SJSA1 (cell line): ENCODE measurements at places on chromosomes 16 and 17. TPM values are rescaled to one million over a fixed set of nuclear protein-coding genes. Genes with fewer than 3 reads are reported as not detected.

SLC38A8 gene
- not detected in 2 replicates for total RNA-seq

TBC1D3C gene
- 0.13 TPM in 1 of 2 replicates, not detected in the other for total RNA-seq

GOSR2 gene
- total RNA-seq: 55.4 and 71.9 TPM in 2 replicates

ATP2C2 gene
- not detected in 2 replicates for total RNA-seq

KRT31 gene
- total RNA-seq: not detected in 2 replicates

SLC6A4 gene
- total RNA-seq: not detected in 2 replicates

TPPP3 gene
- not detected in 2 replicates for total RNA-seq

NTN3 gene
- 0.24 TPM in 1 of 2 replicates, not detected in the other for total RNA-seq

- DNase-seq: no peak
- H3K4me1 ChIP-seq: no peaks in the 10 kb centered on the region
- no peaks in the 10 kb centered on the region for H3K36me3 ChIP-seq
- no peak overlapping the region for H3K27ac ChIP-seq
Observed at GRCh38 chr16:80380514-80380913, 160.3 kb upstream of the DYNLRB2 start.

- no peak overlapping the region for H3K4me3 ChIP-seq
- H3K27me3 ChIP-seq: no peaks in the 10 kb centered on the region
- no peaks in the 10 kb centered on the region for H3K36me3 ChIP-seq
- peaks cover 6% of the 10 kb centered on the region; the same call in 1 of the 2 replicates for H3K4me1 ChIP-seq
- no peak for DNase-seq
- no peak overlapping the region for H3K27ac ChIP-seq
Observed at GRCh38 chr16:57634171-57634570, 5.7 kb downstream of the ADGRG1 start.

GRCh38 chr17:28228109-28228840 is 90.7 kb upstream of the TMEM97 start:
- H3K27me3 ChIP-seq: no peaks in the 10 kb centered on the region
- H3K36me3 ChIP-seq: no peaks in the 10 kb centered on the region
- H3K4me3 ChIP-seq: peak overlapping the region; percentile 40

DNA sequence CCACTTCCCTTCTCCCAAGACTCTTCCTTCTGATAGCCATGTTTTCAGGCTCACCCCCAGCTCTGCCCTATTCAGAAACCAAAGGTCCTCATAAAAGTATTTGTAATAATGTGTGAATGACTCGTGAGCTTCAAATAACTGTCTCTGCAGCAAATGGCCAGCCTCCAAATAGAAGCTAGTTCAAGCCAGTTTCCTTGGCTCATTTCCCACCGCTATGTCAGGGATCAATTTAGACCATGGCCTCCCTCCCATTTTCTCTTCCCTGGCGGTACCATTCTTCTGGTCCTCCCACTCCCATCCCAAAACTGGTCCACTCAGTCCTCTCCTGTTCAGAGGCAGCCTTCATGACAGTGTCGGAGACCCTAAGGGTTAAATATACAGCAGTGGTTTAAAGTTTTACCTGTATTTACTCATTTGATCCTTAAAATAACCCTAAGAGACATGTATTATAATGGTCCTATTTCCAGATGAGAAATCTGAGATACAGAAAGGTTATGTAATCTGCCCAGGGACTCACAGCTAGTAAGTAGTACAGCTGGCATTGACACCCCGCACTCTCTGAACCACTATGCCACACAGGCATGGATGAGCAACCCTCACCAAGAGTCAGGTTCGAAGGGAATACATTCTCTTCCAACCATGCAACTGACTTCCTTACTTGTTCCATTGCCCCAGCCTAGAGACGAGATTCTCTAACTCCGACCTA is 42.9 kb downstream of the GAS7 start:
- DNase-seq: no peak
- no peaks in the 10 kb centered on the region for H3K4me1 ChIP-seq
- no peaks in the 10 kb centered on the region for H3K36me3 ChIP-seq

DNA sequence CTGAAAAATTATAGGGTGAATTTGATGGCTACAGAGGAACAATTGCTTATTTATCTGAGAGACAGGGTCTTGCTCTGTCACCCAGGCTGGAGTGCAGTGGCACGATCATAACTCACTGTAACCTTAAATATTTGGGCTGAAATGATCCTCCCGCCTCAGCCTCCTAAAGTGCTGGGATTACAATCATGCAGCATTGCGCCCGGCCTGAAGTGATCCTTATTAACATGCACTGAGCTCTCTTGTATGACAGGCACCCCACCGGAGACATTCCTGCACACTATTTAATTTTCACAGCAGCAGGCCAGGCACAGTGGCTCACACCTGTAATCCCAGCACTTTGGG is 77.7 kb downstream of the CNGB1 start:
- peaks cover 77% of the 10 kb centered on the region for H3K4me1 ChIP-seq
- peak overlapping the region; percentile 98 for H3K27ac ChIP-seq
- H3K36me3 ChIP-seq: 0 out of 2 replicates have a peak, but pooled peaks cover 3% of the 10 kb centered on the region
- H3K4me3 ChIP-seq: peak overlapping the region; percentile 7
- no peaks in the 10 kb centered on the region for H3K27me3 ChIP-seq

- peak; percentile 68 for DNase-seq
- H3K4me3 ChIP-seq: no peak overlapping the region
- H3K27me3 ChIP-seq: peaks cover 52% of the 10 kb centered on the region
- H3K36me3 ChIP-seq: no peaks in the 10 kb centered on the region
Observed at GRCh38 chr17:48804936-48805411, 12.1 kb downstream of the TTLL6 start.

GRCh38 chr17:66654106-66654740 is 180.7 kb upstream of the CACNG5 start:
- DNase-seq: no peak
- H3K4me1 ChIP-seq: no peaks in the 10 kb centered on the region
- no peak overlapping the region for H3K4me3 ChIP-seq

GRCh38 chr16:50980666-50981065 is 170.4 kb downstream of the SALL1 start:
- no peaks in the 10 kb centered on the region for H3K27me3 ChIP-seq
- H3K27ac ChIP-seq: no peak overlapping the region
- no peak overlapping the region for H3K4me3 ChIP-seq
- no peaks in the 10 kb centered on the region for H3K36me3 ChIP-seq

- no peak for DNase-seq
- no peak overlapping the region for H3K4me3 ChIP-seq
- no peaks in the 10 kb centered on the region for H3K27me3 ChIP-seq
- H3K36me3 ChIP-seq: no peaks in the 10 kb centered on the region
Observed at GRCh38 chr17:76139801-76140660, 1.0 kb downstream of the FOXJ1 start.

DNA sequence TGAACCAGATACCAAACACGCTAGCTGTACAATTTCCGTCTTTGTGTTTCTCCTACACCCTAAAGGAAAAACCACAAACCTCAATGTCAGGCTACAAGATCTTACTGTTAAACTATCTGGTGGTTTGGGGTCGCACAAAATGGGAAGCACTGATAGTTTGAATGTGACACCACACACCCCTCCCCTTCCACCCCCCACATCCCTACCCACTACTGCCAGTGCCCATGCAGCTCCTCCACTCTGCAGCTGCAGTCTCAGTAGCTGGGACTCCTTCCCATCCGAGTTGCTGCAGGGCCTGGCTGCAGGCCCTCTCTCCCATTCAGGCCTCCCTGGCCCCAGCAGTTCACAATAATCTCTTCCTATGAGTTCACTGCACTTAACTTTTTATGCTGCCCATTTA is 18.4 kb downstream of the TRAP1 start:
- no peaks in the 10 kb centered on the region for H3K36me3 ChIP-seq
- H3K4me3 ChIP-seq: no peak overlapping the region
- H3K4me1 ChIP-seq: no peaks in the 10 kb centered on the region

GRCh38 chr16:50304467-50305440 is 38.4 kb downstream of the ADCY7 start:
- DNase-seq: peak; percentile 44
- peaks cover 75% of the 10 kb centered on the region for H3K36me3 ChIP-seq
- peak overlapping the region; percentile 95 for H3K27ac ChIP-seq
- H3K4me3 ChIP-seq: peak overlapping the region; percentile 9

GRCh38 chr16:89002851-89003830 is 26.1 kb upstream of the CBFA2T3 start:
- no peak overlapping the region for H3K4me3 ChIP-seq
- H3K27me3 ChIP-seq: peaks cover 22% of the 10 kb centered on the region
- H3K36me3 ChIP-seq: no peaks in the 10 kb centered on the region
- H3K4me1 ChIP-seq: no peaks in the 10 kb centered on the region
- no peak overlapping the region for H3K27ac ChIP-seq
- DNase-seq: no peak

DNA sequence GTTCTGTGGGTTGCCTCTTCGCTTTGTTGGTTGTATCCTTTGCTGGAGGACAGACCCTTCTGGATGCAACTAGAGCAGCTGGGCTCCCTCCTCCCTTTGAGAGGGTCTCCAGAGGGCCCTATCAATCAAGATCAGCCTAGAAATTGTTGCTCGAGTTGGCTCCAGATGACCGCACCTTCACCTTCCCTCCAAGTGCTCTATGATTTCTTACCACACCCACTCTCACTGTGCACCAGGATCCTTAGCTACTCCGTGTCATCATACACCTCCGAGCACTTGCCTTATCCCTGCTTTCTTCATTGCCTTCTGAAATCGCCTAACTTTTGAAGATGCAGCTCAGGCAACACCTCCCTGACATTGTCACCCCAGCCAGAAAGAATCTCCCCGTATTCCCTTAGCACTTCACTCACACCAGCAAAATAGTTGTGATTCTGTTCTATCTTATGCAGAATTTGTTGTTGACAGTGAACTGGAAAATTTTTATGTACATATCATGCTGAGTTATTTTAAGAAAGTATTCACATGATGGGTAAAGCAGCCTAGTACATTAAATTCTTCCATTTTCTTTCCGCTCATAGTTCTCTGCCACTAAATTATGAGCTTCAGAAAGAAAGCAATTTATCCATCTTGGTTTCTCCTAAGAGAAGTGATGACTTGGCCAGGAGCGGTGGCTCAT is 52.9 kb downstream of the ABAT start:
- no peak for DNase-seq
- no peaks in the 10 kb centered on the region for H3K4me1 ChIP-seq
- no peak overlapping the region for H3K27ac ChIP-seq
- no peak overlapping the region for H3K4me3 ChIP-seq

DNA sequence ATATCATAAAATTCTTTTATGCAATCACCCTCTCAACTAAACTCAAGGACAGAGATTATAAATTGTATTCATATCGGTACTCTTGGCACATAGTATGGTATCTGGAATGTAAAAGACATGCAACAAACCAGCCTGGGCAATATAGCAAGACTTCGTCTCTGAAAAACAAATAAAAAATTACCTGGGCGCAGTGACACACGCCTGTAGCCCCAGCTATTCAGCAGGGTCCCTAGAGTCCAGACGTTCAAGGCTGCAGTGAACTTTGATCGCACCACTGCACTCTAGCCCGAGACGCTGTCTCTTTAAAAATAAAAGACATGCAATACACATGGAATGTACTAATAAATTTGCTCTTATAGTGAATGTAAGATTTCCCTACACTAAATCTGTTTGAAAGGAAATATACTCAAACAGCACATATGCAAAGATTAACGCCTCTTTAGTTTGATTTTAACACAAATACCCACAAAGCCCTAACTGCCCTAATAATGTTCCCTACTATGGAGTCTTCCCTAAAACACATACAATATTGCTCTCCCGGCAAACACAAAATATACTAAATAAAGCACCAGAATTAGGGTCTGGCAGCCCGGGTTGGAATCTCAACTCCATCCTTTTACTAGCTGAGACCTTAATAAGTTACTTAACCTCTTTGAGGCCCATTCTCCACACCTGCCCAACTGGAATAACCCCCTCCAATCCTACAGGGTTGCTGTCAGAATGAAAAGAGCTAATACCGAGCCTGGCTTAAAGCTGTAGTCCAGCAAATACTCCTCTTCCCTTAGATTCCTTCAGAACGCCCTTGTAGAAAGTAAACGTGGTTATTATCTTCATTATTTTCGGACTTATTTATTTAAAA is 1.2 kb downstream of the ABCA5 start:
- H3K4me1 ChIP-seq: peaks cover 13% of the 10 kb centered on the region
- no peak overlapping the region for H3K27ac ChIP-seq
- peaks cover 3% of the 10 kb centered on the region; the same call in 1 of the 2 replicates for H3K27me3 ChIP-seq

- H3K27me3 ChIP-seq: peaks cover 26% of the 10 kb centered on the region
- no peak overlapping the region for H3K4me3 ChIP-seq
- no peak for DNase-seq
- no peak overlapping the region for H3K27ac ChIP-seq
- no peaks in the 10 kb centered on the region for H3K36me3 ChIP-seq
Observed at GRCh38 chr17:57782647-57783337, 37.7 kb upstream of the CCDC182 start.

DNA sequence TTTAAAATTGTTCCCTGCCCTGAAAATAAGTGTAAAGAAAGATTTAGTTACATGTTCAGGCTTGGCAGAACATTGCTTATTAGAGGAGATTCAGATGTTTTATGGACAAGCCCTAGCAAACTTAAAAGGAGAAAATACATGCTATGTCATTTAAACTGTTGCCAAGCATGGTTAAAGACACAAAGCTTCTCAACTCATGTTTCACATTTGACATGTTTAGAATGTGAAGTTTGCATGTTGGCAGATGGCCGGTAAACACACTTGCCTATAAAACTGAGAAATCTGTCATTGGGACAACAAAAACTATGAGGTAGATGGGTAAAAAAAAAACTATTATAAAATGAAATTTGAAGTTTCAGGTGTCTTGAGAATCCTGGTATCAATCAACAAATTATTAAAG is 5.8 kb downstream of the KRTAP29-1 start:
- H3K27me3 ChIP-seq: no peaks in the 10 kb centered on the region
- H3K27ac ChIP-seq: no peak overlapping the region
- no peaks in the 10 kb centered on the region for H3K36me3 ChIP-seq
- DNase-seq: no peak

DNA sequence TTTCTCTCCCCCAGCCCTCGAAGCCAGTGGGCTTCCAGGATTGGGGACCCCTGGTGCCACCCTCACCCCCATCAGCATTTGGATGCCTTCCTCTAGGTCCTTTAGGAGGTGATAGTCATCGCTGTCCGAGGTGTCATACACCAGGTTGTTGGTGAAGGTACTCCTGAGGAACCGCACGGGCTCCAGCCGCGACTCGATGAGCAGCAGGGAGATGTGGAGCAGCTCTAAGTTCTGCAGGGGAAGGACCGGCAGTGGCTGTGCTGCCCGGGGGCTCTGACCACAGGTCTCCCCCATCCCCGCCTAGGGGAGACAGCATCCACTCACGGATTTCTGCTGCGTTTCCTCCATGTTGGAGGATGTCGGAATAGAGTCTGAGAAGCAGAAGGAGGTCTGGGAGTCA is 962 bp downstream of the CSHL1 start:
- H3K36me3 ChIP-seq: no peaks in the 10 kb centered on the region
- H3K27ac ChIP-seq: no peak overlapping the region
- peaks cover 7% of the 10 kb centered on the region for H3K27me3 ChIP-seq
- no peaks in the 10 kb centered on the region for H3K4me1 ChIP-seq

- no peak overlapping the region for H3K27ac ChIP-seq
- no peaks in the 10 kb centered on the region for H3K36me3 ChIP-seq
- no peak overlapping the region for H3K4me3 ChIP-seq
- DNase-seq: no peak
- H3K27me3 ChIP-seq: no peaks in the 10 kb centered on the region
Observed at GRCh38 chr17:10460062-10460461, 9.3 kb downstream of the MYH4 start.

GRCh38 chr17:77555121-77555591 is 403.3 kb upstream of the TNRC6C start:
- no peak overlapping the region for H3K27ac ChIP-seq
- no peaks in the 10 kb centered on the region for H3K4me1 ChIP-seq
- peaks cover 32% of the 10 kb centered on the region for H3K27me3 ChIP-seq
